Glutamatergic neuron (in vitro differentiated cells): ENCODE measurements at places on chromosomes 12 and 14.

GRCh38 chr12:85092814-85093370 lies 56.7 kb downstream of the LRRIQ1 start:
- DNase-seq = no peak

- DNase-seq = no peak
Measured at GRCh38 chr12:32261638-32262037, 137.7 kb upstream of the FGD4 start.

- DNase-seq = no peak
Measured at GRCh38 chr12:111349101-111349747, 19.7 kb downstream of the PHETA1 start.

- no peak for DNase-seq
Measured at GRCh38 chr12:7064516-7064915, 4.0 kb downstream of the C1S start.

DNA sequence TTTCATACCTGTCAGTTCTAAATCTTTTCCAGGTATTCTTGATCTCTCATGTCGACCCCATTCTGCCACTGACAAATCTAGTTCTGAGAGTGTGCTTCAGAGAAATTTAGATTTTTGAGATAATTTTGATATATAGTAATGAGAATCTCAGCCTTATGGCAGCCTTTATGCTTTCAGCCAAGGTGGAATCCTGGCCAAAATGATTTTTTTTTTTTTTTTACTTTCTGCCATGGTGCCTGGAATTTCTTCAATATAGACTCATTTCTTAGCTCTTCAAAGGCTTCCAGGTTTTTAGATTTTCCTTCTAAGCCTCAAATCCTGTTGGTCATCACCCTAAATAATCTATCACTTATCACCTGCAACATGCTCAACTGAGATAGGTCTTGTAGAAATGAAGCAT lies 926.6 kb downstream of the NRXN3 start:
- DNase-seq = no peak

- no peak for DNase-seq
Measured at GRCh38 chr12:88313554-88313953, 171.4 kb downstream of the TMTC3 start.

- no peak for DNase-seq
Measured at GRCh38 chr14:68951800-68952530, 27.1 kb downstream of the ACTN1 start.

GRCh38 chr12:65881965-65882413 lies 57.7 kb downstream of the HMGA2 start:
- DNase-seq = no peak

- DNase-seq = no peak
Measured at GRCh38 chr14:24576182-24576581, at the start of gene CTSG. CTSG (minus strand) TSS chr14:24576250; CDS start chr14:24576223, 27 bp downstream.

GRCh38 chr14:56687123-56687522 lies 107.5 kb downstream of the TMEM260 start:
- no peak for DNase-seq

DNA sequence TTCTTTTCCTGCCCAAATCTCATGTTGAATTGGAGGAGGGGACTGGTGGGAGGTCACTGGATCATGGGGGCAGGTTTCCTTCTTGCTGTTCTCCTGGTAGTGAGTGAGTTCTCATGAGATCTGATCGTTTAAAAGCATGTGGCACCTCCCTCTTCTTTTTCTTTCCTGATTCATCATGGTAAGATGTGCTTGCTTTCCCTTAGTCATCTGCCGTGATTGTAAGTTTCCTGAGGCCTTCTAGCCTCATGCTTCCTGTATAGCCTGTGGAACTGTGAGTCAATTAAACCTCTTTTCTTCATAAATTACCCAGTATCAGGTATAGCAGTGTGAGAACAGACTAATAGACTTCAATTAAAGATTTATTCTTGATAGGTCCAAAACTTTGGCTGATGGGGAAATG lies 83.5 kb downstream of the CAND1 start:
- no peak for DNase-seq

DNA sequence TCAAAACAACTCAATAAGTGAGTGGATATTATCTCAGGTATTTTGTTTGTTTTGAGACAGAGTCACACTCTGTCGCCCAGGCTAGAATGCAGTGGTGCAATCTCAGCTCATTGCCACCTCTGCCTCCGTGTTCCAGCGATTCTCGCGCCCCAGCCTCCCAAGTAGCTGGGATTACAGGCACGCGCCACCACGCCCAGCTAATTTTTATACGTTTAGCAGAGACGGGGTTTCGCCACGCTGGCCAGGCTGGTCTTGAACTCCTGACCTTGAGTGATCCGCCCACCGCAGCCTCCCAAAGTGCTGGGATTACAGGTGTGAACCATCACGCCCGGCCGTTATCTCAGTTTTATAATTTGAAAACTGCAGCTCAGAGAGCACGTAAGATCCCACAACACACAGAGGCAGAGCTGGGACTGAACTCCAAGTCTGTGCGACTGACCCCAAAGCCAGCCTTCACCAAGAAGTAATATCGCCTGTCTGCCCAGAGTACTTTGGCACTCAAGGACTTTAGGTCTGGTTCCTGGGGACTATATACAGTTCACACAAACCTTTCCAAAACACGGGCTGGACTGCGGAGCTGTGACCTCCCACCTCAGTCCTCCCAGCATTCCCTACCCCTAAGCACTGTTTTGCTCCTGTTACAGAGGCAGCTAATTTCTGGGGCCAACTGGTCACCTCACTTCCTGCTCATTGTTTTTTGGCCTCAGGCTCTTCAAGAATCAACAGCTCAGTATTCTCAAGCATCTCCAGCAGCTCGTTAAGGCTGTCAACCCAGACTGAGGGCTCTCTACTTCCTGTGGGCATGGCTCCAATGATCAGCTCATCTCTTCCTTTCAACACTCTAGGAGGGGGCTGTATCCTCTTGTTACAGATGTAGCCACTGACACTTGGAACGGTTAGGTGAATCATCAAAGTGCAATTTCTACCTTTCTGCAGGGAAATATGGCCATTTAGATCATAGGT lies 22.5 kb downstream of the TESC start:
- DNase-seq = peak; percentile 4

DNA sequence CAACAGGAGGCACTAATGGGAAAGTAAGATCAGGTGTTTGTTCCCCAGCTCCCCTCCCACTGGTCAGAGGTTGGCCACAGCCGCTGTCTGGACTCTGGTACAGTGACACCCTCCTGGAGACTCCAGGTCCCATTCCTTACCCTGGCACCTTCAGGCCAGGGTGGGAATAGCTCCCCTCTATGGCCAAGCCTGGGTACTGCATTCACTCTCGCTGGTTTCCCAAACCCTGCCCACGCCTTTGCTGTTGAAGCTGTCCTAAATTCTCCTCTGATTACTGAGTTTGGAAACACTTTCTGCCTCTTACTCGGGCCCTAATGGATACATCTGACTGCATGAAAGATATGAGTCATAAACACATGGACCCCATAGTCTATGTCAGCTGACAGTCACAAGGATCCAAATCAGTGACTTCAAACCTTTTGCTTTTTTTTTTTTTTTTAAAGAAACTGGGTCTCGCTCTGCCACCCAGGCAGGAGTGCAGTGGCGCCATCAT lies 17.9 kb downstream of the HRK start:
- DNase-seq = no peak

GRCh38 chr12:98354520-98355035 lies 160.8 kb upstream of the TMPO start:
- DNase-seq = no peak

DNA sequence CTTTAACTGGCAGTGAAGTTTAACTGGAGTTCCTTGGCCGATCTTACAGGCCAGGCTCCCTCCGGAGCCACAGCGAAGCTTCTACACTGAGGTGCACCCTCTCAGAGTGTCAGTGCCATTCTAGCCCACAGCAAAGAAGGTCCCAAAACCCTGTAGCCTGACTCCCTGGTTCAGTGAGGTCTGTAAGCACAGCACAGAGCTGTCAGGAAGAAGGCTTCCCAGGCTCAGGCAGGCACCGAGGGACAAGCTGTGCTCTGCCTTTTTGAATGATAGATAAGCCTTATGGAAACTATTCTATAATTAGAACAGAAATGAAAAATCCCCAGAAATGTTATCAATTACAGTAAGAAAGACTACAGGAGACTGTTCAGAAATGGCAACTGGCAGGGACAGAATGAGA lies 40.2 kb downstream of the MOK start:
- DNase-seq = no peak

GRCh38 chr12:107145397-107145796 lies 52.0 kb upstream of the CRY1 start:
- DNase-seq = no peak

DNA sequence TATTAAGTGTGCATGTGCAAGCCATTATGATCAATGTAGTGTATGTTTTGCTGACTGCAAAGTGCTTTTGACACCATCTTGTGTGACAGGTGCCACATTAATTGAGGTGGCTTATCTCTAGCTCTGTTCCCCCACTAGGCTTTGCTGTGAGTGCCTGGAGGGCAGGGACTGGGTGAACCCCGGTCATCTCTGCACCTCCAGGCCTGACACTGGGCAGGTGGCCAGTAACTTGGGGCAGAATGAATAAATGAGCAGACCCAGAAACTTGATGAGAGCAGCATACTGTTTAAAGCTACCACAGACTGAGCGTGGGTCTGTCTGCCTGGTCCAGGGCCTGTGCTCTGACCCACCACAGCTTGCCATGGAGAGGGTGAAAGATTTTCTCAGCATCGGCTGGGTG lies 151.6 kb downstream of the CALM1 start:
- DNase-seq = no peak
